Left forelimb (tissue), 1 donor: ENCODE measurements at places on chromosomes 7 and 10.

DNA sequence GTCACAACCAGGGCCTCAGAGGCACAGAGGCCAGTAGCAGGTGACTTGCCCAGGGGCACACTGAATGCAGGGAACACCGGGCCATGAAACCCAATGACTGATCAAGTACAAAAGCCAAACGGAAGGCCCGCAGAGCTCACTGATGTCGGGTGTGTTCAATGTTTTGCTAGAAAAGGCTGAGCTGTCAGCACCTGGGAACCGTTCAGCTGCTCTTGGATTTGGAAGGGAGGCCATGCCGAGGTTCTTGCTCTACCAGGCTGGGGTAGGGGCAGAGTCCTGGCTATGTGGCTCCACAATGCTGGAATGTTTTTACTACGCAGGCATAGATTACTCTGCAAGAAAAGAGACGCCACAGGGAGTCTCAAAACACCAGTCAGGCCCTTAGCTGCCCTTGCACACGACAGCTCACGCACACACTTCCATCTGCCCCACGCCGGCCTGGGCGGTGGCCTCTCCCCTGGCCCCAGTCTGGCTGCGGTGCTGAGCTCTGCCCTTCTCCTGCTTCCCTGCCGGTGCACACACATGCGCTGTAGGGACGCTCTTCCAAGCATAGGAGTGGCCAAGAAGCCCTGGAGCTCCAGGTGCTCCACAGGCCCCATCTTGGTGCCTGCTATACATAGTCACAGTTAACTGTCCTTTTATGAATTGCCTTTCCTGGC is 79.9 kb downstream of the ZRANB1 start:
- no peak for DNase-seq

GRCh38 chr7:141754939-141755338 is 9.0 kb upstream of the TAS2R3 start:
- no peak for DNase-seq

DNA sequence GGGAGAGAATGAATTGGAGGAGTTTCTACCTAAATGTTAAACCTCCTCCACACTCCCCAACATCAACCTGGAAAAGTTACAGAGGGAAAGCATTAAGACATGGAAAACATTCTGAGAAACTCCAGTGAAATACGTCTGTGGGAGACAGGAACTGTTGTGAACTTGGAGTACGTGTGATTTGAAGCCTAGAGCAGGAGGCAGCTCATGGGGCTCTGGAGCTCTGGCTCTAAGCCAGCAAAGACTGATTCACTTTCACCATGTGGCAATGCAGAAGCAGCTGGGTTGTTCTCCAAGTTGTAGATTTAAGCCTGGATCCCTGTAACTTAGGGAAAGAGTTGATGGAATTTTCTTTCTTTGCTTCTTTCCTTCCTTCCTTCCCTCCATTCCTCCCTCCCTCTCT is 503.2 kb downstream of the NRG3 start:
- no peak for DNase-seq

DNA sequence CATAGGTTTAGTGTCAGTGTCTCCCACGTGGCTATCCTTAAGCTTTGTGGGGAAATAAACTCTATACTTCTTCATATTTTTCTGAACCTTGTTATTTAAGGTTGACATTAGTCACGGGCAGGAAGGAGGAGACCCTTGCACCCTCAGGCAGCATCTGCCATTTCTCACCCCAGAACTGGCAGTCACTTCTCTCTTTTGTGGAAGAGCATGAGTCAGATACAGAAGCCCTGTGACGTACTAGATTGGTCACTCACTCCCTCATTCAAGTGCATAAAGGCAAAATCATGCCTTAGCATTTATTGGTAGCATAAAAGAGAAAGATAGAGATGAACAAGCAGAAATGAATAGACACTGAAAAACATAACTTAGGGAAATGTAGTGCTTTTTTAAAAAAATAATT is 206.0 kb upstream of the MDFIC start:
- no peak for DNase-seq

DNA sequence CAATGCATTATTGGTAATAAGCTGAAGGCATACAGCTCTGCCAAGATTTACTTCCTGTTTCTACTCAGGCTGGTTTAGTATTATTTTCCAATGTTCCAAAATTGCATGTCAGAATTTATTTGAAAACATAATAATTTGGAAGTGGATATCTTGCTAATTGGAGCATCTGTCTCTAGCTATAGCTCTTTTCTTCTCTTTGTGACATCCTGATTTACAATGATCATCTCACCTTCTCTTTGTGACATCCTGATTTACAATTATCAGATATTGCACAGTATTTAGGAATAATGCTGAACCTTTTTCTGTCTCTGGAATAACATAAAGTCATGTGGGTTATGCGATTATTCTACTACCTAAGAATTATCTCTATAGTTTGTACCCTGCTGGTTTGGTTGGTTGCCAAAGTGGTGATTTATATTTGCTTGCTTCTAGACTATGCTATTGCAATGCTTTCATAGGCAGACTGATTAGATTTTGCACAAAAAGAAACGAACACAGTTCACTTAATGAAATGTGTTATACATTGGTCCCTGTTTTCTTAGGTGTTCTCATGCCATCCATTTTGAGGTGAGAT is 44.3 kb upstream of the CABCOCO1 start:
- DNase-seq: no peak

DNA sequence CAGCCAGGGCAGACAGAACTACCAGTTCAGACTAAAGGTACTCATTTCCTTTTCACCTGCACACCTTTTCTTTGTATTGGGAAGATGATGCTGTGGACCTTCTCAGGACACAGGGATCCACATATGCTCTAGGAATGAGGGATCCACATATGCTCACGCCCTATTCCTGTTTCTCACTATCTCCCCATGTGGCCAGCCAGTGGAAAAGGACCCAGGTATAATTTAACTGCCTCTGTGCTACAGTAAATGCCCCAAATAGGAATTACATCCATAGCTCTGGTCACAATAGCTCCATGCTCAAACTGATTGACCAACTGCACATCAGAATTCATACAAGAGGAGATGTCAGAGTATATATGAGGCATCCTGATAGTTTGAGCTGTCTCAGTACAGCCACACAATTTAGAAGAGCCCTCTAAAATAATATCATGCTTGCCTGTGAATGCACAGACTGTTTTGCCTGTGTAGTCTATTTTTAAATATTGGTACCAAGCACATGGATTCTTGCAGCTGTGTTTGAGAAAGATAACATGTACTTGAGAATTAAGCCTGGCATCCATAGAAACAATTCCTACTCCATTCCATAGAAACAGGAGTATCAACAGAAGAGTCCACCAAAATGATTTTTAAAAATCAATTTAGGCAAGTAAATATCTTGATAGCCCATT is 43.7 kb downstream of the CTTNBP2 start:
- no peak for DNase-seq

- no peak for DNase-seq
Measured at GRCh38 chr10:122139627-122140170, 131.4 kb upstream of the BTBD16 start.

DNA sequence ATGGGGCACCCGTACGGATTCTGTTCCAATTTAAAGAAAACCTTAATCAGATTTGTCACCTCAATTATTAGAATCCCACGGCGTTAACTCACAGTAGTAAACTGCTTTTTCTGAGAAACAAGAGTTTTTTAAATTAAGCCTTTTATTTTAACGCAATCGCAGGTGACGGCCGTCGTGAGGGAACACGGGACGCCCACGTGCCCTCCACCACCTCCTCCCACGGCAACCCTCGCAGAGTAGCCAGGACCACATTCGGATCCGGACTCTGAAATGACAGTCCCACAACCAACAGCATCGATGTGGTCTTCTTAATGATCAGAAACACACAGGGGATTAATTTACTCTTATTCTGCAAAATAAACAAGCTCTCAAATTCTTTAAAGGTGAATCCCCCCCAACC is 22.0 kb upstream of the GPR146 start:
- DNase-seq: no peak

DNA sequence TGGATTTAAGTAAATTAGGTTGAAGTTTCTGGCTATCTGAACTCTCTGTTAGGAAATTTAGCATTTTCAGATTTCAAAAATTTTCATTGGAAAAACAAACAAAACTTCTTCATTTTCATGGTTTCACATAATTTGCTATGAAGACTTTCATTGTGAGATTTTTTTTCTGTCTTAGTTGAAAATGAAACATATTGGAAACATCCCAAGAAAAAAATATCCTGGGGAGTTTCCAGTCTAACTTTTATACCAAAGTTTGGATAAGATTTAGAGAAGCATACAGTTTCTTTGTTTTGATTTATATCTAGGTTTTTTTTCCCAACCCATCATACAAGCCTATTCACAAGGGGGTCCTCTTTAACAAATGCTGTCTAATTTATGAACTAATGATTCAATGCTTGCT is 300.5 kb upstream of the SEMA3A start:
- DNase-seq: no peak

DNA sequence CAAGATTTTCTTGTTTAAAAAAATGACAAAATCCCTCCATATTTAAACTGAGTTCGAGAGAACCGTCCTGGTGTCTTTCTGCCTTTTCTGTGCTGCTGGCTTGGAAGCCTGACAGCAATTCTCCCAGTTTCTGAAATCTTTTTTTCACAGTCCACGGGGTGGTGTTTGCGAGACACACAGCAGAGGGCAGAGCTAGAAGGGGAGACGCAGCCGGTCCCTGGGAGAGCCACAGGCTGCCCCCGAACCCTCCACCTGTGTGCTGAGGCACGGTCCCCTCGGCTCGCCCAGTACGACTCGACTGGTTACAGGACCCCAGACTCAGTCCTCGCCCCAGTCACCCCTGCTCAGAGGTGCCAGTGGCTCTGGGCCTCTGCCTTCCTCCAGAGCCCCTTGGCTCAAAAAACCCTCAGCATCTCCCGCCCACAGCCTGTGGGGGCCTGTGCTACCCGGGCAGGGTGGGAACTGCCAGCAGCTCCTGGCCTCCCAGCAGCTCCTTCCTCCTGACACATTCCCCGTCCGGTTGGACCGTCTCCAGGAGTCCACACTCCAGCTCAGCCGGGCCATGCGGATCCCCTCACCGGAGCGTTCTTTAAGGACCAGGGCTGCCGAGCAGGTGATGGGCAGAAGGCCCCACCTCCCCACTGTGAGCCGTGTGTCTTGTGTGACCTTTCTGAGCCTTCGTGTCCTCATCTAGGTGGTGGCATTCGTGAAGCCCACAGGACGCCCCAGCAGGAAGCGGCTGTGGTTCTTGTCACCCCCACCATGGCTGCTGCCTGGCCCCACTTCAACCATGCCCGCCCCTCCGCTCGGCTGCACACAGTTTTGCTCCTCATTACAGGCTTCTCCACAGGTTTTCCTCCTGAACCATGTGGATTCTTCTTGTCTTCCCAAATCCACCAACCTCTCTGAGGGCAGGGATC is 52.3 kb upstream of the EN2 start:
- no peak for DNase-seq

DNA sequence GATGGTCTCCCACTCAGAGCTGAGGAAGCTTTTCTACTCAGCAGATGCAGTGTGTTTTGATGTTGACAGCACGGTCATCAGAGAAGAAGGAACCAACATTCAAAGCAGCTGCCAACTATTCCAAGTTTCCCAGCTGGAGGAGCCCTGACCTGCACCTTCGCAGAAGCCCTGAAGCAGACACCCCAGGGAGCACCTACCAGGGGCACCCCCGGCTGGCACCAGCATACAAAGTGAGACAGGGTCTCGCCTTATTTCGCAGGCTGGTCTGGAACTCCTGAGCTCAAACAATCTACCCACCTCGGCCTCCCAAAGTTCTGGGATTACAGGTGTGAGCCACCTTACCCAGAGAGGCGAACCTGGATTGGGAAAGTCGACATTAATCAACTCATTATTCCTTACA is 68.6 kb downstream of the KMT2C start:
- no peak for DNase-seq

- DNase-seq: no peak
Measured at GRCh38 chr7:31761646-31762045, 74.6 kb downstream of the PPP1R17 start.

GRCh38 chr10:5387169-5387568 is 17.5 kb downstream of the TUBAL3 start:
- no peak for DNase-seq

DNA sequence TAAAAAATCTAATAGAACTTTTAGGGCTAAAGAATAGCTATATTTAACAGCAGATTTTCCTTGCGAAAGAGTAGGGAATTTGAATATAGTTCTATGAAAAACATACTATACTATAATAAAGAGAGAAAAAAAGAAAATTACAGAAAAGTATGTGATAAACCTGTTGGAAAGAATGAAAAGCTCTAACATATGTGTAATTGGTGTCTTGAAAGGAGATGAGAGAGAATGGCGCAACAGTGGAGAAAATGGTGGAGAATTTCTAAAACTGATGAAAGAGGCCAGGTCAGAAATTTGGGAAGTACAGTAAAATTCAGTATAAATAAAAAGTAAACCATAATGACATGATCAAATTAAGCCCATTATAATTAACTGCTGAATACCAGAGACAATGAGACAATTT is 20.8 kb upstream of the CACNA2D1 start:
- DNase-seq: no peak

- no peak for DNase-seq
Measured at GRCh38 chr10:52703451-52703850, 69.1 kb downstream of the MBL2 start.

- DNase-seq: no peak
Measured at GRCh38 chr7:67847092-67847787, 850.6 kb downstream of the TYW1 start.

DNA sequence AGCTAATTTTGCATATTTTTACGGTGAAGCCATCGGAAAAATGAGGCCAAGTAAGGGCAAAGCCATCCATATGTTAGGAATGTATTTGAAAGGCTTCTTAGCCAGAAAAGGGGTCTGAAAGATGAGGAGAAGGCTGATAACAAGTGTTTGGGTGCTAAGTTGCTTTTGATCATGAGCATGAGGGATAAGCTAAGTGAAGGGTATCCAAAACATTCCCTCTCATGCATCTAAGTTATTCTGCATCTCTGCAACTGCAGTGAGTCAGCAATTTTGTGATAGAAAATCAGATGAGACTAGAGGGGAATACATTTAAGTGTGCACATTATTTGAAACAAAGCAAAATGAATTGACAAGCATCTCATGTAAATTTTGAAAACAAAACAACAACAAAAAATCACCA is 282.8 kb downstream of the GPR158 start:
- no peak for DNase-seq

DNA sequence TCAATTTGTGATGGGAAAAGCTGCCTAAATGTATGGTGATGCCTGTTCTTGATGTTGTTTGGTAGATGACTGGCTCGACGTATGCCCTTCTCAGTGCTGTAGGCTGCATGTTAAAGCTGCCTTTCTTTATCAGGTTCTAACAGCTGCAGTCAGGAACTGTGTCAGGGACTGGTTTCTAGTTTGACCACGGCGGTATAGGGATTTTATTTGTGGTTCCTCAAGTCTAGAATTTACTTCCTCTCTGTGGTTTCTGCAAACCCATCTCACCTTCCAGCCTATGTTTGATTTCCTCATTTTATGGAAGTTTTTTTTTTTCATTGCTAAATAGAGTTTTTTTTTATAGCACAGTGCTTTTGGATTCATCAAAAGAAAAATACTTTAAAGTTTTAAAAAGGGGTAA is 26.5 kb downstream of the LMTK2 start:
- no peak for DNase-seq

- DNase-seq: no peak
Measured at GRCh38 chr10:65964205-65964604, 961.6 kb upstream of the LRRTM3 start.
